T-helper 2 cell (primary cell): ENCODE measurements at places on chromosomes 7 and 10.

GRCh38 chr10:9807846-9808245 is 1209.8 kb upstream of the CELF2 start:
- DNase-seq: no peak

DNA sequence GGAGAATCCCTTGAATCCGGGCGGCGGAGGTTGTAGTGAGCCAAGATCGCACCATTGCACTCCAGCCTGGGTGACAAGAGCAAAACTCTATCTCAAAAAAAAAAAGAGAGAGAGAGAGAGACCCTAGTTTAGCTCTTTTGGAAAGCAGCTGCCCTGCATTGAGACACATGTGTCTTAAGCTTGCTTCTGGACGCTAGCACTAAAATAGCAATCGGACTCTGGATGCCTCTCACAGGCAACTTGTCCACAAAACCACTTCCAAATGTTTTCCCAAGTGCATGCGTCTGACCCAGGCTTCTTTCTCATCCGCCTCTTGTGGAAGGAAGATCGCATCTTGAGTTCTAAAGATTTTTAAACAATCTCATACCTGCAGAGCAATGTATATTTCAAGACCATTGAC is 182.7 kb downstream of the CUX1 start:
- DNase-seq: no peak

DNA sequence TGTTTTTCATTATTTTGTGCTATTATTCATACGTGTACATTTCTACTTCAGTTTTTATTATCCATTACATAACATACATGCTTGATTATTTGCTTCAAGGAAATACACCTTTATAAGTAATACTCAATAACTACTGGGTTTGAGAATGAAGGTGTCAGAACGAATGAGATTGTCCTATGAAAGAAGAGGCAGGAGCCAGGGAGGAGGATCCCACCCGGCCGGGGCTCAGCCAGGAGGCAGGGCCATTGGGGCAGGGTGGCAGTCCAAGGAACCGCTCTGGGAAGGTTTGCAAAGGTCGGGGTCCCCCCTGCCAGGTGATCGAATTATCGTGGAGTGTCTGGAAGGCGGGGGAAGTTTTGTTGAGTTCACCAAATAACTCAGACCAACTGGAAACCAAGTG is 9.1 kb downstream of the TRIM56 start:
- no peak for DNase-seq

DNA sequence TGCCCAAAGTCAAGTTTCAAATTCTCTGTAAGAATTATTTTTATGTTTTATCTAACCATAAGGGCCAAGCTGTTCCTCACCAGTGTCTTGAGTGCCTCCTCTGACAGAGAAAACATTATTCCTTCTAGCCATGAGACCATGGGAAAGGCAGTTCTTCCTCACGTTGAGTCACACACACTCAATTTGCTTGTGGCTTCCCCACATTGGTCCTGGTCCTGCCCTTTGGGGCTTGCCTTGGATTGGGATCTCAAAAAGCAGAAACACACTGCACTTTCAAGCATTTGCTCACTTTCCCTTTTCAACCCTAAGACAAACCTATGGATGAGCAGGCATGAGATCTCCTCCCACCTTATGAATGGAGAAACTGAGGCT is 248.3 kb upstream of the IGFBP3 start:
- DNase-seq: no peak

- no peak for DNase-seq
Observed at GRCh38 chr7:3083350-3083749, 39.7 kb upstream of the CARD11 start.

DNA sequence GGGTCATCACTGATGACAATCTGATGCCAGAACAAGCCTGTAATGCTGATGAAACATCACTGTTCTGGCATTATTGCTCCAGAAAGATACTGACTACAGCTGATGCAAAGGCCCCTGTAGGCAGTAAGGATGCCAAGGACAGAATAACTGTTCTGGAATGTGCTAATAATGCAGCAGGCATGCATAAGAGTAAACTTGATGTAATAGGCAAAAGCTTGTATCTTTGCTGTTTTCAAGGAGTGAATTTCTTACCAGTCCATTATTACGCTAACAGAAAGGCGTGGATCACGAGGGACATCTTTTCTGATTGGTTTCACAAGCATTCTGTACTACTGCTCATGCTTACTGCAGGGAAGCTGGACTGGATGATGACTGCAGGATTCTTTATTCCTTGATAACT is 18.7 kb downstream of the LCOR start:
- no peak for DNase-seq

- no peak for DNase-seq
Observed at GRCh38 chr7:137354961-137355360, 11.4 kb upstream of the PTN start.

GRCh38 chr10:100652406-100653135 is 92.8 kb upstream of the PAX2 start:
- DNase-seq: no peak

GRCh38 chr7:155733582-155734444 is 78.5 kb downstream of the SHH start:
- DNase-seq: no peak

DNA sequence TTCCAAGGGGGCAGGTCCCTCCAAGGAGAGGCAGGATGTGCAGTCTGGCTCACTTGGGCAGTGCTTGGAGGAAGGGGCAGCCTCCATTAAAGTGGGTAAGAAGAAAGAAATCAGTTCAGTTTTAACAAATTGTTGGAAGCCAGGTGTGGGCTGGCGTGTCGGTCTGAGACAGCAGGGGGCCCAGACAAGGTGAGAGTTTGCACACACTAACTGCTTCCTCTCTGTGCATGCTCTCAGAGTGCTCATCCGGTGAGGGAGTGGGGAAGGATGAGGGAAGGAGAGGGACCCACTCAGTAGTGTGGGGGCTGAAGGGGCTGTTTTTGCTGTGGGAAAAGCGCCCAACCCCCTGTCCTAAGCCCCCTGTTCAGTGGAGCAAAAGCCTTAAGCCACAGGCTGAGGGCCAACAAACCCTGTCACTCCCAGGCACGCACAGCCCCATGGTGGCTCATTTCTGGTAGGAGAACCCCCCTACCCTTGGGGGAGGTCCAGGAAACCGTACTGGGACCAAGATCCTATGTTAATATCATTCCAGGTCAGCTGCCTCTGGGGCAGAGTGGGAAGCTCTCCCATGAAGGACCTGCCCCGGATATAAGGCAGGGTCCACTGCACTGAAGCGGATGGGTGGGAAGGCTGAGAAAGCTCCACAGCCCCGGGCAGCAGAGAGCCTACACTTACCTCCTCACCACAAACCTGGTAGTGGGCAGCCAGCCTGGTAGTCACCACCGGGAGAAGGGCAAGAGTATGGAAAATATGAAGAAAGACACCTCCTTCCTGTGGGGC is 5.1 kb upstream of the PCBD1 start:
- DNase-seq: no peak

- DNase-seq: no peak
Observed at GRCh38 chr10:104732222-104732621, 91.1 kb downstream of the SORCS3 start.

GRCh38 chr7:7706101-7706511 is 12.3 kb downstream of the RPA3 start:
- DNase-seq: no peak

GRCh38 chr7:857661-858060 is 18.7 kb upstream of the GET4 start:
- no peak for DNase-seq
